ENCODE measurements at places on chromosomes 2 and 18. TPM values are rescaled to one million over a fixed set of nuclear protein-coding genes. Genes with fewer than 3 reads are reported as not detected.

YWHAQ gene
- total RNA-seq, result 314 TPM

SERPINB4 gene
- total RNA-seq, result not detected

SCN3A gene
- total RNA-seq, result 40.8 TPM

DSC3 gene
- total RNA-seq, result 18.1 TPM

COL4A4 gene
- 11.7 TPM for total RNA-seq
